Stimulated activated CD8-positive, alpha-beta memory T cell treated with anti-CD3 and anti-CD28 coated beads, Interleukin-4, amount 100 ng/mL, for 1 hour (primary cell): ENCODE measurements at places on chromosomes 4 and X.

DNA sequence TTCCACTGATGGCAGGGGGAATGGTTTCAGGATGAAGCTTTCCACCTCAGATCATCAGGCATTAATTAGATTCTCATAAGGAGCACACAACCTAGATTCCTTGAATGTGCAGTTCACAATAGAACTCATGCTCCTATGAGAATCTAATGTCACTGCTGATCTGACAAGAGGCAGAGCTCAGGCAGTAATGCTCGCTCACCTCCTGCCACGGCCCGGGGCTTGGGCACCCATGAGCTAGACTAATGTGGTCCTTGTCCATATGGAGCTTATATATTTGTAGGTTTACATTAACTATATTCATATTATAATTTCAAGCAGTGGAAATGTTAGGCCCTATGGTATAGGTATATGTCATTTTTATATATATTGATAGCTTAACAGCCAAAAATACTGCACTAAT, 24.4 kb downstream of the SLC9B2 start:
- no peak for DNase-seq

- DNase-seq = no peak
These were observed 69.2 kb downstream of the NOCT start for GRCh38 chr4:139084804-139085093.

- no peak for DNase-seq
These were observed 538.1 kb downstream of the PPP4R3C start for GRCh38 chrX:26925088-26925487.

DNA sequence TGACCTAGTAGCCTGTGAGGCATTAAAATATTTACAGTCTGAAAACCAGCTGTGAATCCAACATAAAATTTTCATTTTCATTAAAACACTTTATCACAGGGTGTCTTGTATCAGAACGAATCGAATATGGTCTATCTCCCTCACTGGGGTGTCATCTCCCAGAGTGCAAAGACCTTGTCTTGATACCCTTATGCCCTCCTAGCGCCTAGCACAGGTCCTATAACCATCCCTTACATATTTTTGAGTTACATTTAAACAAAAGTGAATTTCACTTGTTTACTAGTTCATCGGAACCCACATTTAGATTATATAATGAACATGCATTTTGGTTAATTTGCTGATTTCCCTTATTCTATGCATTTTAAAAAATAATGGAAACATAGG, 14.0 kb downstream of the DIPK2B start:
- no peak for DNase-seq
